ENCODE measurements at places on chromosomes 3 and 15.

- no peak for DNase-seq
These were observed 26.3 kb downstream of the GPD1L start for GRCh38 chr3:32132706-32133105.

GRCh38 chr3:109269577-109270275 lies 46.6 kb downstream of the DPPA2 start:
- DNase-seq = no peak

DNA sequence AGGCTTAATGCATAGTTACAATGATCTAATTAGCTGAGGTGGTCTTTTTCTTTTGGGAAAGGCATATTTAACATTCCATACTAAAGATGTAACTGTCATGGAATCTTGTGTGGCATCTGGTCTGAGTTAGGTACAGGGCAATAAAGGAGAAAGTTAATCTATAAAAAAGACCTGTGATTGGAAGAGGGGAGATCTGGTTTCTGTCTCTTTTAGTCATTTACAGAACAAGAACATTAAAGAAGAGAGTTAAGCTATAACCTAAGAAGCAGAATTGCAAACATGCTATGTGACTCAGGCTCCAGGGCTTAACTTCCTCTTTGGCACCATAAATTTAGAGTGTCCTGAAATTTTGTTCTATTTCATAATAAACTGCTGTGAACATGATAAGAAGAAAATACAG lies 47.2 kb upstream of the MME start:
- DNase-seq = no peak

- no peak for DNase-seq
These were observed 380.7 kb upstream of the GOLIM4 start for GRCh38 chr3:168476360-168476980.

DNA sequence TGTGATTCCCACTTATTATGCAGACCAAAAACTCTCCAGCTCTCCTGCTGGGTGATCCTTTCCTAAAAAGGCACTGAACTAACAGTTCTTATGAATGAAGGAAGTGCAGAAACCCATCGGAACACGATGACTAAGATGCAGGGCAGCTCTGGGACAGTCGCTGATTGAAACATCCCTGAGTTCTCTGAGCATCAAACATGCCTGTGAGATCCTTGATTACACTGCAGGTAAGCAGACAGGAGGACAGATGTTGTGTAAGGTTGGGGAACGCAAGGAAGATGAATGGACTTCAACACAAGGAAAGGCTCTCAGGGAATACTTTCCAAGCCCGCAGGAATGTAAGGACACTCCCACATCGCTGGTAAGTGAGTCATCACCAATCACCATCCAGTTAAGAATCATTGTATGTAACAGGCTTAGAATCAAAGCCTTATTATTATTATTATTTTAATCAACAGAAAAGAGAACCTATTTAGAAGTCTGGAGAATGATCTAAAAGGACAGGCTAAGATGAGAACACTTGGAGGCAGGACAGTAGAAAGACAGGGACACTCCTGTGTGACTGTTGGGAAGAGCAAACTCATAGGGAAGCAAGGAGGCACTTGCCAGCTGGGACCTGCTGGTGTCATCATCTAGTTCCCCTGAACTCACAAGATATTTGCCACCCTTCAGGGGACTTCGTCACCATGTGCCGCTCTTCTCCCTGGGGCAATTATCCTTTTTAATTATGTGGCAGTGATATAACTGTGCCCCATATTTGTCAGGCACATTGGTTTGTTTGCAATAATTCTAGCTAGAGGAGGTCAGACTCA lies 26.0 kb downstream of the TMEM158 start:
- DNase-seq = no peak

GRCh38 chr3:179179979-179180759 lies 32.0 kb downstream of the PIK3CA start:
- DNase-seq = no peak

DNA sequence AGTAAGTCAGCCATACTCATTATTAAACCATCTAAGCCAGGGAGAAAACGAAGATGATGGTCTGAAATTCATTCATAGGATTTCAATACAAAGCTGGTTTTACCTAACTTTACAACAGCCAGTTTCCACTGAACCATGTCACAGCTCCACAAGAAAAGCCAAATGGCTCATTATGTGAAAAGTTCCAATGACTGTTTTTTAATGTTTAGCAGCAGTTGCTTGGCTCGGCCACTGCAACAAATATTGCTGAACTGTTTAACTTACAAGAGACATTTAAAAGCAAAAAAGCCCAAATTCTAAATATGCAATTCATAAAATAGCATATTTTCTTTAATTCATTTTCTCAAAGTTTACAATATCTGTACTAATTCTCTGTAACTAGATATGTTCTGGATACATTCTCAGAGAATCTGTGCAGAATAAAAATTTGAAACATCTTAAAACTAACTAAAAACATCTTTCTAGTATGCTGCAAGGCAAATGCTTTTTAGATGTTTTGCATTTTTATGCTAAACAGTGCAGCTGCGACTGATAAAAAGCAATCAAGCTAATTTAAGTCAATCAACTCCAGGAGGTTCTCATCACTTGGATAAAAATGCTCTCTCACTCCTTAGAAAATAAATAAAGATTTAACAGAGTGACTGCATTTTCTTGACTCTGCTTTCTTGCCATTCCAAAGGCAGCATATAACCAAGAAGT lies 356.5 kb downstream of the ERC2 start:
- no peak for DNase-seq

DNA sequence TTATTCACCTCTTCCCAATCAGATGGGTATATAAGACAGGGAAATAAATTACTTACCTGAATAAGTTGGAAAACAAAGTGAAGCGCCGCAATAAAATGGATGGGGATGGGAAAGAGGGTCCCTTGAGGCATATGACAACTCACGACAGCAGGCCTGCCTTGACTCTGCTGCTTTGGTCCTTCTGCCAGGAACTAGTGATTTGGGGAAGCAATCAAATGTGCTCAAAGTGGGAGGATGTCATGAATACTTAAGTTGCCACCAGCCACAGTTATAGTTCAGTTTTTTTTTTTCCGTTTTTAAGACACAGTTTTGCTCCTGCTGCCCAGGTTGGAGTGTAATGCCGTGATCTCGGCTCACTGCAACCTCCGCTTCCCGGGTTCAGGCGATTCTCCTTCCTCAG lies 4.6 kb downstream of the PARL start:
- no peak for DNase-seq

DNA sequence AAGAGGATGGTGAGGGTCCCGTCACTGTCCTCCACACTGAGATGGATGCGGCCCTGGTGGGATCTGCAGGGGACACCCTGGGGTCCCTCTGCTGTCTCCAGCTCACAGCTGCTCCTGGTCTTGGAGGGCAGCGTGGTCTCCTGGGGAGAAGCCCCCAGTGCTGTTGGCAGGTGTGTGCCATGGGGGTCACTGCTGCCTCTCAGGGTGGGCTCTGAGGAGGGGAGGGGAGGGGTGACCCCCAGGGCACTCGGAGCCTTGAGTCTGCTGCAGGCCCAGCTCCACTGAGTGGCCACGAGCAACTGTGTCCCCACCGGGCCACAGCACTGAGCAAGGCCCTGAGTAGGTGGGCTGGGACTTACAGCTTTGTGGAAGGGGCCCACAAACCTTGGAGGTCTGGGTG lies 34.7 kb downstream of the KLHL25 start:
- DNase-seq = no peak

DNA sequence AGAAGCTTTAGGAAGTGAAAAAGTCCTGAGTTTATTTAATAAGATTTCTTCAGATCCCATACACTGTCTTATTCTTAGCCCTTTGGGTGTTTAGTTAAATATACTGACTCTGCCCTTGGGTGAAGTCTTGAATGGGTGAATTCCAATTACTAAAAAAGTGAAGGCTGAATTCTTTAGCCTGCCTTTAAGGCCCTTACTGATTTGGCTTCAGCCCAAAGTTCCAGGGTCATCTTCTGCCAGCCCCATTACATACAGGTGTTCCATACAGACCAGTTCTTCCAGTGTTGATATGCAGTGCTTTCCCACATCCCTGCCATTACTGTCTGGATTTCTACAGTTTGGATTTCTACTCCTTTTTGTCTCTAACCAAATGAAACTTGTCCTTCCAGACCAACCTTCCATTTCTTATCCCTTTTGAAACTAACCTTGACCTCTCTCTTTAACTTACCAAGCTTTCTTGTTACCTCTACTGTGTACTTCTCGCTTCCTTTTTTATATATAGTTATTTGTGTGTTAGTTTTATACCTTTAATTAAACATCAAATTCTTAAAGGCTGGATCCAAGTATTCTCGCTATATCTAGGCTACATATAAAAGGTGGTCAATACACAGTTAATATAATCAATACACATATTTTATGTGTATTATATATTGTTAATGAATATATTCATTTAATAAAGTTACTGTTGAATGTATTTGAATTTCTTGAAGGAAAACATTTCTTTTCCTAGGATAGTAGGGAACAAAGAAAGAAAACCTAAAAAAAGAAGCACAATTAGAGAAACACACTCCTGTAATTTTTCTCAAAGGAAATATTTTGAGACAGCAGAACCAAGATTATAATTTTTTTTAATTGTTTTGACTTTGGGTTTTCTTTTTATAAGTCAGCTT lies 15.0 kb downstream of the MBNL1 start:
- no peak for DNase-seq

DNA sequence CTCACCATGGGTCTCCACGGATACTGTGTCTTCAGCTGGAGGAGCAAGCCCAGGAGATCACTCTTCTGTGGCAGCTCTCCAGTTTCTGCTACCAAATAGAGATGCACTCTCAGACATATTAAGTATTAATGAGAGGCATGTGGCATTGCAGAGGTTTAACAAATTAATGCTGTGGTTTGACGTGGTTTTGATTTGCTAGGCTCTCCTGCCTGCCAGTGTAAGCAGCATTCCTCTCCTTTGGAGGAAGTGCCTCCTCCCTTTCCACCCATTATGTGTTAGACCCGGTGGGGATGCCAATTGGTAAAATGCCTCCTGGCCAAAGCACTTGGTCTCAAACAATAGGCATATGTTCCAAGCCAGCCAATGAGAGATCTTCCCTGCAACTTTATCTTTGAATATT lies 124.8 kb downstream of the MYLK start:
- no peak for DNase-seq

GRCh38 chr15:39448409-39448808 lies 132.5 kb upstream of the THBS1 start:
- DNase-seq = no peak

GRCh38 chr3:154885418-154885817 lies 194.7 kb upstream of the MME start:
- no peak for DNase-seq

- DNase-seq = no peak
These were observed 110.9 kb upstream of the LYSMD4 start for GRCh38 chr15:99844150-99844549.

DNA sequence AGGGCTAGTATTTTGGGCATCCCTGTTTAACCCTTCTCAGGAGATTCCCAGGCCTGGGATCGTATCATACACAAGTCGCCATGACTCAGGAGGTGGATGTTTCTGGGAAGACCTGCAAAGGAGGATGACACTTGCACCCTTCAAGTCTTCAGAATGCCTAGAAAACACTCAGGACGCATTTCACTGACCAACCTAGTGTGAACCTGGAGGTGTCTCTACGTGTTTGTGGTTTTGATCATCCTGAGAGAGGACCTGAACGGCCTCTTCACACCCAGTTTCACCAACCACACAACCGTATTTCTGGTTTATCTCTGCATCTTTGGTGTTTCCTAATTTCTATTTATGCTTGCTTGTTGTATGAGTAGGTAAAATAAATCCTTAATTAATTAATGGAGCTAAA lies 2.8 kb upstream of the CLDND1 start:
- no peak for DNase-seq

DNA sequence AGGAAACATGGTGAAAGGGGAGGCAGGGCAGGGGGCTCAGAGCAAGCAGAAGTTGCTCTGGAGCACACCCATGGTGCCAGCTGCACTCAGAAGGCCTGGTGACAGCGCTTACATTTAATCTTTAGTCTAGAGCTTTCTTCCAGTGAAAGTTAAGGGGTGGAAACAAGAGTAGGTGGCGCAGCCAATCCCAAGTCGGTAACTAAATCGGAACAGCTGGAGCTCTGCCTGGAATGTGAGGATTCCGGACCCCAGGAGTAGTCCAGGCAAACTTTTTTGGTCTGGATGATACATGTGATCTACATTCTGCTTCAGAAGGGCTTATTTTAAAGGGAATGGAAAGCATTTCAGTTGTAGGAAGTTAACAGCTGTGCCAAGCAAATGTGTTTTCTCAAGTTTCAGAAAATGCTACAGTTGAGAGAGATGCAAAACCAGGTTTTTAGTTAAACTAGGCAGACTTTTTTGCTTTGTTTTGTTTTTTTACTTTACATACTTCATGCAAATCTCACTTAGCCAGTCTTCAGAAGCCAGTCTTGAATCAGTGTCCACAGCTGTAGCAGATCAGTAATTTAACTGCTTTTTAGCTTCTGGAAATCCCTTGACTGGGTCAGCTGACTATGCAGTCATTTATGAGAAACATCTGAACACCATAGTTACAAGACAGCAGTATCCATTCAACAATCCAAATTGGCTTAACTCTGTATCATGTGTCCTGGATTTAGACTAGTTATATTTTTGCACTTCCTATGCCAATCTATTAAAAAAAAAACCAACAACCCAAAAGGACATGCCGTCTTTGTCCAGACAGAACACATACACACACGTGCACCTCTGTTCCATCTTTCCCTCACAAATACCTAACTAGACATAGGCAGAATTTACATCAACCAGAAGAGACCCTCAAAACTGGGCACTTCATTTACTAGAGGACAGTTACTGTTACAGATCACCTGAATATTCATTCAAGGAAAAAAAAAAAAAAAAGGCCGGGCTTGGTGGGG lies 33.2 kb downstream of the ZNF106 start:
- DNase-seq = no peak

- DNase-seq = no peak
These were observed 174.5 kb downstream of the GOLGA6L6 start for GRCh38 chr15:20367093-20367492.

- no peak for DNase-seq
These were observed 600.8 kb upstream of the ZNF385D start for GRCh38 chr3:22351806-22352205.

DNA sequence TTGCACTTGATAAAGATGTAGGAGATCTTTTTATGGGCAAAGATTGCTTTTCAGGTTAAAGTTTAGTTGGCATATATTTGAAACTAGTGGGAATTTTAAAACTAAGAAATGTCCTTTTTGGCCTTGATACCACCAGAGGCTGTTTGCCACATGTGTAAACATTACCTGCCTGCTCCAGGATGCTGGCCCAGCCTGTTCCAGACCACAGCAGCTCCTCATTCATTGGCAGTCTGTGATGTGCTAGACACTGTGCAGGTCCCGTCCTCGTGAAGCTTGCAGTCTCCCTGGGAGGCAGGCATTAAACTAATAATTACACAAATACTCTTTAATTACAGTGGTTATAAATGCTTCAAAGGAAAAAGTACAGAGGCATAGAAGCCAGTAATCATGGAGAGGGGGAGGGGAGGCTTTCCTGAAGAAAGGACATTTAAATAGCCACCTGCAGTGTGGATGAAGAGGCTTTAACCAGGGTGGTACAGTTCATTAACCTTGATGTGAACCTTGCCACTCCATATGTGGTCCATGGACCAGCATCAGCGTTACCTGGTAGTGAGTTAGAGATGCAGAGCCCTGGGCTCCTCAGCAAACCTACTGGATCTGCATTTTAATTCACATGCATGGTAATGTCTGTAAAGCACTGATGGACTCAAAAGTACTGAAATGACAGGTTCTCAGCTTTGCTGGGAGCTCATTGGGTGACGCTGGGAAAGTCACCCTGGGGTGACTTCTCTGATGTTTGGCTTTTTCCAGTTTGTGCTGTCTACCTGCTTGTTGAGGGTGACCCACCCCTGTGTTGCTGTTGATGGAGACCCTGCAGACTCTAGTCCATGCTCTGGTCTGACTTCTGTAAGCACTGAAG lies 5.3 kb downstream of the ZNF710 start:
- no peak for DNase-seq

GRCh38 chr3:150803440-150803985 lies 40.5 kb upstream of the SIAH2 start:
- no peak for DNase-seq

GRCh38 chr3:52844290-52844975 lies 9.6 kb upstream of the MUSTN1 start:
- DNase-seq = no peak

All from CD4-positive, alpha-beta T cell (primary cell).